ENCODE measurements at places on chromosomes 5 and 9.

DNA sequence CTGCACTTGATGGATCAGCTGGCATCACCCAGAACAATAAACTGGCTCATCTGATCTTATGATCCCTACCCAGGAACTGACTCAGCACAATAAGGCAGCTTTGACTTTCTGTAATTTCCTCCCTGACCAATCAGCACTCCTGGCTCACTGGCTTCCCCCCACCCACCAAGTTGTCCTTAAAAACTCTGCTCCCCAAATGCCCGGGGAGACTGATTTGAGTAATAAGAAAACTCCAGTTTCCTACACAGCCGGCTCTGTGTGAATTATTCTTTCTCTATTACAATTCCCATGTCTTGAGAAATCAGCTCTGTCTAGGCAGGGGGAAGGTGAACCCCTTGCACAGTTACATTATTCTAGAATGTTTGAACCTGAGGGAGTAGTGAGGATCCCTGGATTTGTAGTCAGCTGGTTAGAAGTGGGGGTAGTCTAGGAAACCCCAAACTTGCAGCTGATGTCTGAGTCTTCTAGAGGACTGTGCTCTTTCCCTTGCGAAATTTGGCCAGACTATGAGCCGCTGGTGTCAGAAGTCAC, 111.7 kb upstream of the NEK6 start:
- no peak for DNase-seq

- DNase-seq = no peak
Observed at GRCh38 chr9:37420271-37421215, 2.0 kb upstream of the GRHPR start.

DNA sequence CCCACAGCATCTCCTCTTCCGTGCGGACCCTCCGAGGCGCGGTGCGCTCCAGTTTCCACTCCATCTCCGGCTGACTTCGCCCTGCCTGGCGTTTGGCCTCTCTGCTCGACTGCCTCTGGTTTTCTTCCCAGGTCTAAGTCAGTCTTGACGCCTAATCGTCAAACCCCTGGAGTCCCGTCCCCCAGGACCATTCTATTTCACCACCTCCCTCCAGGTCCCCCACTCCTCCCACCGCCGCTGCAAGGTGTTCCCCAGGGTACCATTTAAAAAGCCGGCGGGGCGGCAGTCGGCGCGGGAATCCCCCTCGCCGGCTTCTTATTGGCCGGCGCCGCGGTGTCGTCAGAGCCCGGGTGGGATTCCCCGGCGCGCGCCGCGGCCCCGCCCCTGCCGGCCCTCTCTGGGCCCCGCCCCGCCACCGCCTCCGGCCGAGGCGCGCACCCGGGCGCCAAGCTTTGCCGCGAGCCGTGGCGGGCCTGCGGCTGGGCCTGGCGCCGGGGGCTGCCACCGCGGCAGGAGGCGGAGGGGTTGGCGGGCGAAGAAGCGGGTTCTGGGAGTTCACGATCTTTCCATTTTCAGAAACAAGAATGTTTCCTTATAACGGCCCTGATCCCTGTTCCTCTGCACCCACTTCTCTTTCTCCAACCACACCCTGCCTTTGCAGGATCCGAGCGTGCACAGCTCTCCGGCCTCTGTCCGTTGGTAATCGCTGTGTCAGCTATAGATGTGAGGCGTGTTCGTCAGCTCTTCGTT, at the start of gene CDC20B:
TSS of gene CDC20B (minus strand) at position 241 of the 750 bp plus-strand sequence. CDS start at position 64, 177 bp downstream.
- DNase-seq = peak; percentile 83

DNA sequence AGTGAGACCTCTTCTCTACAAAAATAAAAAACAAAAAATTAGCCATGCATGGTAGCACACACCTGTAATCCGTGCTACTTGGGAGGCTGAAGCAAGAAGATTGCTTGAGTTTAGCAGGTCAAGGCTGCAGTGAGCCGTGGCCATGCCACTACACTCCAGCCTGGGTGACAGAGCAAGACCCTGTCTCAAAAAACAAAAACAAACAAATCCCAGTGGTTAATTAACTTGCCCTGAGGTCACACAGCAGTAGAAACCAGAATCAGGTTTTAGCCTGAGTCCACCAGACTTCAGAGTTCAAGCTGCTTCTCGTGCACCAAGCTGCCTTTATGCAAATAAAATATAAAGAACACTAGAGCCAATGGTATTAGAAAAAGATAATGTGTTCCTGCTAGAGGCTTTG, 169.7 kb downstream of the GOLPH3 start:
- DNase-seq = no peak

GRCh38 chr9:121360601-121361374, 9.3 kb downstream of the STOM start:
- no peak for DNase-seq

GRCh38 chr5:32388432-32389129, 56.0 kb downstream of the ZFR start:
- DNase-seq = no peak

- DNase-seq = no peak
Observed at GRCh38 chr5:32254881-32255539, 57.7 kb downstream of the MTMR12 start.

Data from activated B cell treated with CpG ODN at 0.5 μM for 24 hours (primary cell).